ENCODE measurements at places on chromosomes 5 and 9. TPM values are rescaled to one million over a fixed set of nuclear protein-coding genes. Genes with fewer than 3 reads are reported as not detected.

The UBQLN1 gene
- 76.6 TPM for polyA plus RNA-seq

The SPINK13 gene
- not detected for polyA plus RNA-seq

The ARID3C gene
- polyA plus RNA-seq, result not detected

The SAXO1 gene
- not detected for polyA plus RNA-seq

The BARX1 gene
- 0.33 TPM for polyA plus RNA-seq

The SLC45A2 gene
- not detected for polyA plus RNA-seq

The ZBED3 gene
- polyA plus RNA-seq, result 0.29 TPM

The GPRIN1 gene
- polyA plus RNA-seq, result 0.35 TPM

The IL31RA gene
- polyA plus RNA-seq, result not detected

The EPB41L4A gene
- 2.1 TPM for polyA plus RNA-seq

The CTXN3 gene
- not detected for polyA plus RNA-seq
